ENCODE measurements at places on chromosomes 16 and 17.

DNA sequence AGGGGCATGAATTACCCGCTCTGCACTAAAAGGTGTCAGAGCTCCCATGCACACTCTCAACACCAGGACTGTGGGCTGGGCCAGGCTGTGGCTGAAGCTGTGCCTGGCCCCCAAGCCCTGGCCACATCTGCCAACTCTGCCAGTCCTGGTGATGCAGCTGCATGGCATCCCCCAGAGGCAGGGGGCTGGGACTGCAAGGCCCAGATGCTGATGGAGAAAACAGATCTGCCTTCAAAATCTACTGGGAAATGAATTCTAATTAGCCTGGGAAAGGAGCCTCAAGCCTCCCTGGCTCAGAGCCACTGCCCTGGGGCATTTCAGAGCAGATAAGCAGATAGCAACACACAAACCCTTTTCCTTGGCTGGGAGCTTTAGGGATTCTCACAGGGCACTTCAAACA, 3.4 kb downstream of the CHST6 start:
- DNase-seq, result no peak

- no peak for DNase-seq
Measured at GRCh38 chr17:36752096-36752888, 150.9 kb downstream of the MRM1 start.

DNA sequence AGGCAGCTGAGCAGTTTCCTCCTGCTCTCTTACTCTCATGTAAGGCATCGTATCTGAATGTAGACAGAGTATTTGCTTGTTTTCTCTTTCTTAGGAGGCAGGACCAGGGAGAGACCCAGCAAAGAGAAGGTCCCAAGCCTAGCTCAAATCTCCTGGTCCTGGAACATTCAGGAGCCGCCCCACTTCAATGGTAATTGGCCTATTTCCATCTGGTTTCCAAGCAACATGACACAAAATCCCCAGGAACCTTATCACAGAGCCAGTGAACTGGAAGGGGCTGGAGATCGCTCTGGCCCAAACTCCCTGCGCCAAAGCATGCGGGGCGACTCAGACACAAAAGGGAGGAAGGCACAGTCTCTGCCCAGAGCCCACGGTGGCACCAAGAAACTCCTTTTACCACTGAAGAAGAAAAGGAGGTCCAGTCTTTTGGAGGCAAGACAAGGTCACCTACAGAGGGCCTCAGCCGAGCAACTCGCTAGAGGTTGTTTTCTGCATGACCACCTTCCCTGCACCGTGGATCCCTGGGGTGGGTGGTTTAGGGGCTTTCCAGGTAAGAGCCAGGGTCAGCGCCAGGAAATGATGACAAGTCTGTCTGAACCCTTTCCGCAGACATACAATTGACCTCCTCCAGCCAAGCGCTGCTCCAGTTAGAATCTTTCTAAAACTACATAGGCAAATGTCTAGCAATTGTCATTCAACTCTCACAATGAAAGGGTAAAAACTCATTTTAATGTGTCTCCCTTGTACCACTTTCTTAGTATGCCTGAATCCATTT, 394.7 kb downstream of the SOX9 start:
- peak; percentile 71 for DNase-seq

GRCh38 chr16:88533381-88533917, 36.8 kb upstream of the ZC3H18 start:
- peak; percentile 50 for DNase-seq
